ENCODE measurements at places on chromosomes 1 and 21.

DNA sequence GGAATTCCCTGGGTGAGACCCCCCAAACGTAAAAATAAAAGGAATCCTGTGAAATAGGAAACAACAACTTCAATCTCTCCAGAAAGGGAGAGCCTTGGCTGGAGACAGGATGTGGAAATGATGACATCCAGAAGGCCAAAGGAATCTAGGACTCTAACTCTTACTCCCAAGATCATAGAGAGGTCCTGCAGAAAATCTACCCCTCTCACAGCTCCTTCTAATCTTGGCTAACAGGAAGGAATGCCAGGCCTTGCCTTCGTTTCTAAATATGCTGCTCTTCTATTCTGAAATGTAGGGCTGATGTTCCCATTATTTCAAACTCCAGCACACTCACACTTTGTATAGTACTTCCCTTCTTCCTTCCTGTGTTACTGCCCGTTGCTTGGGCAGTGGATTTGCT is 40.7 kb downstream of the ARHGEF11 start:
- H3K4me3 ChIP-seq: no peak overlapping the region
- no peaks in the 10 kb centered on the region for H3K36me3 ChIP-seq
- no peaks in the 10 kb centered on the region for H3K27me3 ChIP-seq
- H3K27ac ChIP-seq: no peak overlapping the region
- no peak for DNase-seq
- H3K4me1 ChIP-seq: peaks cover 4% of the 10 kb centered on the region

- H3K4me3 ChIP-seq: no peak overlapping the region
- H3K36me3 ChIP-seq: no peaks in the 10 kb centered on the region
- H3K27me3 ChIP-seq: no peaks in the 10 kb centered on the region
- no peaks in the 10 kb centered on the region for H3K4me1 ChIP-seq
- DNase-seq: no peak
These were observed 302.0 kb downstream of the SIPA1L2 start for GRCh38 chr1:232327899-232328298.

DNA sequence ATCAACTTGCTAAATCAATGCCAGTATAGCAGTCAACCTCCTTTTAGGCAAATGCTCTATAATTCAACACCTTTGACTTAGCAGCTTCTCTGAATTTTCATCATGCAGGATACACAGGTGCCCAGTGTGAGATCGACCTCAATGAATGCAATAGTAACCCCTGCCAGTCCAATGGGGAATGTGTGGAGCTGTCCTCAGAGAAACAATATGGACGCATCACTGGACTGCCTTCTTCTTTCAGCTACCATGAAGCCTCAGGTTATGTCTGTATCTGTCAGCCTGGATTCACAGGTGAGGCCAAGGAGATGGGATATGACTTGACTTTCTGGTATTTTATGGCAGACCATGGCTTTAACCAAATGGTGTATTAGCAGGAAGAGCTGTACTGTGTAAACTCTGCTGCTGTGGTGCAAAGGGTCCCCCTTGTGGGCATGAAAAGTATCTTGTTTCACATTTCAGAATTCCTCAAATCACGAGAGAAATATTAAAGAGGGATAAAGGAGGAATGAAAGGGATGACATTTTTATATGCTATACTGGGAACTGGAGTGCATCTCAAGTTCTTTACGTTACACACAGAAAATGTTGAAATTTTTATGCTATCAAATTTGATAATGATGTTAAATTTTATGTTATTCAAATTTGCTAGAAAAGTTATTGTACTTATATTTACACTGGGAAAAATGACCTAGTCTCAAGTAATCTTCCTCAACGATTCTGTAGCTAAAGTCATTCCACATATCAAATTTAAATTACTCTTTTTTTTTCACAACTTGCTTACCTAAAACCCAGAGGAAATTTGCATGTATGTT is 88.9 kb downstream of the CRB1 start:
- H3K27me3 ChIP-seq: no peaks in the 10 kb centered on the region
- no peak overlapping the region for H3K4me3 ChIP-seq
- no peaks in the 10 kb centered on the region for H3K4me1 ChIP-seq
- DNase-seq: peak; percentile 70
- no peak overlapping the region for H3K27ac ChIP-seq
- no peaks in the 10 kb centered on the region for H3K36me3 ChIP-seq

GRCh38 chr1:35560256-35561225 is 2.9 kb downstream of the NCDN start:
- peak overlapping the region; percentile 7 for H3K4me3 ChIP-seq
- no peak overlapping the region for H3K27ac ChIP-seq
- no peak for DNase-seq
- peaks cover 27% of the 10 kb centered on the region for H3K36me3 ChIP-seq
- H3K4me1 ChIP-seq: peaks cover 34% of the 10 kb centered on the region
- H3K27me3 ChIP-seq: no peaks in the 10 kb centered on the region

- no peak for DNase-seq
- no peaks in the 10 kb centered on the region for H3K36me3 ChIP-seq
- H3K27ac ChIP-seq: peak overlapping the region; percentile 80
- H3K27me3 ChIP-seq: no peaks in the 10 kb centered on the region
- peaks cover 31% of the 10 kb centered on the region for H3K4me1 ChIP-seq
These were observed 83.2 kb upstream of the RGS4 start for GRCh38 chr1:162985816-162986435.

- H3K4me1 ChIP-seq: no peaks in the 10 kb centered on the region
- no peaks in the 10 kb centered on the region for H3K36me3 ChIP-seq
- H3K27me3 ChIP-seq: no peaks in the 10 kb centered on the region
These were observed 7.2 kb downstream of the PRDM2 start for GRCh38 chr1:13707164-13707563.

GRCh38 chr1:39269791-39270342 is 65.4 kb downstream of the MACF1 start:
- H3K27ac ChIP-seq: peak overlapping the region; percentile 68
- no peak for DNase-seq
- H3K4me1 ChIP-seq: peaks cover 36% of the 10 kb centered on the region
- H3K36me3 ChIP-seq: peaks cover 4% of the 10 kb centered on the region
- H3K27me3 ChIP-seq: no peaks in the 10 kb centered on the region

DNA sequence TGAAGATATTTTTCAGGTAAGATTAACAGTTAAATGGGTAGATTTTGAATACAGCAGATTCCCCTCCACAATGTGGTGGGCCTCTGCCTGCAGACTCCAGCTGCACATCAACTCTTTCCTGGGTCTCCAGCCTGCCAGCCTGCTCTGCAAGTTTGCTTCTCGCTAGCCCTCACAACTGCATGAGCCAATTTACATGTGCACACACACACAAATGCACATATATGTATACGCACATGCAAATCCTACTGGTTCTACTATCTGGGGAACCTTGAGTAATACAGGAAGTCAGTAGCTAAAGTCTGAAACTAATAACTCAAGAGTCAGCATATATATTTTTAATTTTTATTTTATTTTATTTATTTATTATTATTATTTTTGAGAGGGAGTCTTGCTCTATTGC is 34.8 kb upstream of the QSOX1 start:
- H3K4me1 ChIP-seq: peaks cover 11% of the 10 kb centered on the region
- no peaks in the 10 kb centered on the region for H3K36me3 ChIP-seq
- DNase-seq: no peak
- no peak overlapping the region for H3K4me3 ChIP-seq

DNA sequence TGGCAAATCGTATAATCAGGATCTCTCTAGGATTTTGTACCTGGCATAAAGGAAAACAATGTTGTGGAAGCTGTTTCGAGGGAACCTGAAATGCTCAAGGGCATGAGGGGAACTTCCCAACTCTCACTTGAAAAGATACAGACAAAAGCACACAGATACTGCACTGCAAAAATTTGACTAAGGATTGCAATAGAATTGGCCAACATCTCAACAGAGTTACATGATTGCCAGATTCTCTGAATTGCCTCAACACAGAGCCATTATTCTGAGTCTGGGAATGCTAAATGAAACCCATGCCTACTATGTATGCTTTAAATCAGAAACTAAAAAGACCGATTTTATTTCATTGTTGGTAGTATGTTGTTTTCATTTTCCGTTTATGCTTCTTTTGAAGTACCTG is 16.0 kb downstream of the KRTAP19-8 start:
- no peaks in the 10 kb centered on the region for H3K4me1 ChIP-seq
- H3K27ac ChIP-seq: no peak overlapping the region
- no peak overlapping the region for H3K4me3 ChIP-seq

DNA sequence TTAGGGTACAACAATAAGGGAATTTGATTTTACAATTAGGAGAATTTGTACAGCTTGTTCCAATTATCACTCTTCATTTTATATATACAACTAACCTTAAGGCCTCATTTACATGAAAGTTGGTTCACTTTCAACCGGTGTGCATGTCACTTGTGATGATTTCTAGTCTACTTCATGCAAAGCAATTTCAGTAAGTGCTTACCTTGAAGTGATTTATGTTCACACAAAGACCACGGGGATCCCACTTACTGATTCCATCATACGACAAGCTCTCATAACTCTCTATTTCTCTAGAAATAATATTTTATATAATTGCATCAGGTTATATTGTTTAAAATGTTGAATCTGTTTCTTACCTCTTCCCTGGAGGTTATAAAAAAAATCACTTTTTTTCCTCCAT is 100.3 kb upstream of the CHODL start:
- H3K27me3 ChIP-seq: no peaks in the 10 kb centered on the region
- H3K36me3 ChIP-seq: no peaks in the 10 kb centered on the region
- H3K4me3 ChIP-seq: no peak overlapping the region
- H3K4me1 ChIP-seq: no peaks in the 10 kb centered on the region
- no peak for DNase-seq

- H3K4me3 ChIP-seq: no peak overlapping the region
- no peaks in the 10 kb centered on the region for H3K36me3 ChIP-seq
- peak; percentile 85 for DNase-seq
- peaks cover 35% of the 10 kb centered on the region for H3K4me1 ChIP-seq
- peak overlapping the region; percentile 58 for H3K27ac ChIP-seq
These were observed 67.9 kb upstream of the EFHD2 start for GRCh38 chr1:15341634-15342407.

GRCh38 chr21:43869486-43870325 is 4.7 kb downstream of the AGPAT3 start:
- H3K36me3 ChIP-seq: peaks cover 7% of the 10 kb centered on the region
- no peak overlapping the region for H3K27ac ChIP-seq
- H3K4me1 ChIP-seq: peaks cover 7% of the 10 kb centered on the region
- peak; percentile 49 for DNase-seq
- no peak overlapping the region for H3K4me3 ChIP-seq

DNA sequence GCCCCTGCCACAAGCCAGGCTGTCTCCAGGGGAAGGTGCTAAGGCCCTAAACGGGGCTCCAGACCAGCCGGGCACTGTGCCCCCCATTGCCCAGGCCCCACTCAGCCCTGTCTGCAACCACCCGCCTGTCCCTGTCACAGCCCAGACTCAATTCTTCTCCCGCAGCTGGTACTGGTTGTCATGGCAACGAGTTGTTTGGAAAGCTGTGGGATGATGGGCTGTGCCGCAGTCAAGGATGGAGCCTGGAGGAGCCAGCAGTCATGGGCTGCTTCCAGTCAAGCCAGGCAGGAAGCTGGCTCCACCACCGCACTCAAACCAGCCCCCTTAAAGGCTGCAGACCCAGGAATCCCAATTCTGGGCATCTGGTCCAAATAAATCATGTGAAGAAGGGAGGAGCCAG is 4.2 kb downstream of the SPOCD1 start:
- no peak overlapping the region for H3K4me3 ChIP-seq
- no peaks in the 10 kb centered on the region for H3K27me3 ChIP-seq
- no peak overlapping the region for H3K27ac ChIP-seq
- peak; percentile 75 for DNase-seq
- H3K36me3 ChIP-seq: no peaks in the 10 kb centered on the region

DNA sequence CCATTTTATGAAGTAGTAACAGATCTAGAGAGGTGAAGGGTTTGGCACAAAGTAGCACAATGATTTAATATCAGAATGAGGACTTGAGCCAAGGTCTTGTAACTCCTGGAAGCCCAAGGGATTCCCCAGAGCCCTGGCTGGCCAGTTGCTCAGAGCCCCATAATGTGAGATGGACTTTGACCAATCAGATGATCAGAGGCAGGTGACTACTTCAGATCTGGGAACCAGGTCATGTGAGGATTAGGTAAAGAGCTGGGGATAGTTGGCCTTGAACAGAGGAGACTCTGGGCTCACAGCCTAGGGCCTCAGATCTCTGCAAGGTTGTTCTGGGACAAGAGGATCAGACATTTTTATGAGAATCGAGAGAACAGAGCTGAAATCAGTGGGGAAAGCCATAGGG is 18.9 kb downstream of the SHISAL2A start:
- H3K4me1 ChIP-seq: no peaks in the 10 kb centered on the region
- H3K4me3 ChIP-seq: no peak overlapping the region
- DNase-seq: no peak
- H3K27me3 ChIP-seq: no peaks in the 10 kb centered on the region
- no peaks in the 10 kb centered on the region for H3K36me3 ChIP-seq
- H3K27ac ChIP-seq: no peak overlapping the region

- peaks cover 1% of the 10 kb centered on the region for H3K27me3 ChIP-seq
- peaks cover 8% of the 10 kb centered on the region for H3K4me1 ChIP-seq
- H3K4me3 ChIP-seq: no peak overlapping the region
- no peak for DNase-seq
- no peak overlapping the region for H3K27ac ChIP-seq
These were observed 1.1 kb upstream of the NENF start for GRCh38 chr1:212431644-212432043.

DNA sequence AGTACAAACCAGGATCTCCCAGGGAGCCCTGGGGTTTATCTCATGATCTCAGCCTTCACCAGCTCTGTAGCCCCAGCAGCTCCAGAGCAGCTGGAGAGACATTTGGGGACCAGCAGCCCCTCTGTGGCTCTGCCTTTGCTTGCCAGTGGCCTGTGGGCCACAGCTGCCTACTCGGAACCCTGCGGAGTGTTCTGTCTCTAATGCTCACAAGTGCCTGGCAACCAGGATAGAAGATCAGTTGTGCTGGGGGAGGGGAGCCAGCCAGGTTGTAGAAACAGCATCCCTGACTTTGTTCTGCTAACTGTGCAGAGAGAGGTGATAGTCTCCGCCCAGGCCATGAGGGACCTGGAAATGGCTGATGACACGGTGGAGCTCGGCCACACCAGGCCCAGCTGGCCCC is 50.9 kb upstream of the KCNJ15 start:
- H3K36me3 ChIP-seq: no peaks in the 10 kb centered on the region
- peaks cover 12% of the 10 kb centered on the region for H3K27me3 ChIP-seq
- H3K27ac ChIP-seq: no peak overlapping the region
- H3K4me3 ChIP-seq: no peak overlapping the region
- H3K4me1 ChIP-seq: no peaks in the 10 kb centered on the region
